ENCODE measurements at places on chromosomes 6 and 20.

GRCh38 chr20:55205665-55206064, 730.3 kb downstream of the DOK5 start:
- DNase-seq = no peak

DNA sequence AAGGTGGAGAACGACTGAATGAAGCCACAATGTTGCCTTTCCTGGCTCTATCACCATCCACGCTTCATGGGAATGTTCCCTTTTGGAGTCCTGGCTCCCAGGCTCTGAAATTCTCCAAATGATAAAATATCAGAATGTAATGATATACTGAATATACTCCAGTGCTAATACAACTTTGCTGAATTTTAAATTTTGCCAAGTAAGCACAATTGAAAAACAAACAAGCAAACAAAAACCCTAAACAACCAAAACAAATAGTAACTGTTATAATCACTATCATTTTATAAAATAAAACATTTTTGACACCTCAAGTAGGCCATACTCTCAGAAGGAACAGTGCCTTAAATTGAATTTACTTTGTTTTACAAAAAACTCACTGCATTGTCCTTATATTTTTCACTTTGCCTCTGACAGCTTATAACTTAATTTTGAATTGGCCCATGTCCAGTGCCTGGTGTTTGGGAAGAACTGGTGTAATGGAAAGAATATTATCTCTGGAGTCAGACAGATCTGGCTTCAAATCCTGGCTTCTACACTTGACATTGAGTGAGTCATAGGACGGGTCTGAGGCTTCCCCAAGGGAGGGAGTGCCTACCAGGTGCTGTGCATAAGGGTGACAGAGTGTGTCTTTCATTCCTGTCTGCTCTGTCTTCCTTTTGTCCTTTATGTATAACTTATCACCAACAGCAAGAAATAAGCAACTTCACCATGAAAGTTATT, 698.3 kb downstream of the EPM2A start:
- no peak for DNase-seq

DNA sequence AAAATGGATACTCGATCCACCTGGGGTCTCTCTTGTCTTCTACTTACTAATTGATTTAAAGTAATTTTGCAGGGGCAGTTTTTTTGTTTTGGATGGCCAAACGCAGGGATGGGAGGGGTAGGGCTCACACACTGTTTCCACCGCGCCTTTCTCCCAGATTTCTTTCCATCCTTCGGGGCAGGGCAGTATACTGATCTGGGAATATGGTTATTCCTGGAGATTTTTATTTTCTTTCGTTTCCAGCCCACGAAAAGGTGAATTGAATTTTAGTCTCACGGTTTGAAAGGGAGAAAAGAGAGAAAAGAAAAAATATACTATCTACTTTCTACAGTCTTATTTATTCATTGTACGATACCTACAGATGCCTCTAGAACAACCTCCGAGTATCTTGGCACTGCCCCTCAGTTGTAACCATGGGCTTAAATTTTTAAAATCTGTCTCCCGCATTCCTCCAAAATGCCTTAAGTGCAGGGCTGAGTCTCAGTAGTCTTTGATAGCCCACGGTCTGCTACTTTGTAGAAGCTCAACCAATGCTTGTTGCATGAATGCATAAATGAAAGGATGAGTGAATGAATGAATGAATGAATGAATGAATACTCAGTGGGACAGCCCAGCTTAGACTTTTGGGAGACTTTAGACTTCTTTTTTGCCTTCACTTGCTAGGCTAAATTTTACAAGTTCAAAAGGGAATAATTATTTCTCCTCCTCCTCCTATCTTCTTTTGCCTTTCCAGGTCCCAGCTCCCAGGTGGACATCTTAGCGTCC, 18.1 kb upstream of the TRIM27 start:
- DNase-seq = no peak

DNA sequence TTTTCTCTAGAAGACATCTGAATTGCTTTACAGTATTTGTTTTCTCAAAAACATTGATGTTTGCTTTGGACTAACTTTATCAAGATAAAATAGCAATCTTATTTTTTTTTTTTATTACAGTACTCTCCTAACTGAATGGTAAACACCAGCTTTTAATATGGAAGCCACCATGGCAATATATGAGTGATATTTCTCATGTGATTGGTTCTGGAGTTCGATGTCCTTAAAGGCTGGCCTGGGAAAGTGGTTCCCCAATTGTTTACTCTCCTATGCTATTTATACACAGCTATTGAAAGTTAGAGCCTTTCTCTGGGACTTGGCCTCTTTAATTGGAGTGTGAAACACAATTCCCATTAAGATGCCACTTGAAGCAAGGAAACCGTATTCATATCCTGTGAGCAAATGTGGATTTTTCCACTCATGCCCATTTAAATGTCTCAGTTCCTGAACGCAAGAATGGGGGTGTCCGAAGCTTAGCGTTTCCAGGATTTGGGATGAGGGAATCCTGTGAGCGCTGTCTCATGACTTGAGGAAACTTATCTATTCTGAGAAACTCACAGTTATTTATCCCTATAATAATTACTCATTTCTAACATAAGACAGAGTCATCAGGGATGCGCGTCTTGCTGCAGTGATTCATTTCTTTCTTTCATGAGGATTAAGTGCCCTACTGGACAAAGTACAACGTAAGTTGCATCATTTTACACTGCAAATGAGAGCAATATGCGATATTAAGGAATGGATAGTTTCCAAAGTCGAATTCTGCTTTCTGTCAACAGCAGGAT, 143.3 kb upstream of the PREP start:
- no peak for DNase-seq

GRCh38 chr20:45779011-45779915, 12.4 kb downstream of the WFDC3 start:
- no peak for DNase-seq

DNA sequence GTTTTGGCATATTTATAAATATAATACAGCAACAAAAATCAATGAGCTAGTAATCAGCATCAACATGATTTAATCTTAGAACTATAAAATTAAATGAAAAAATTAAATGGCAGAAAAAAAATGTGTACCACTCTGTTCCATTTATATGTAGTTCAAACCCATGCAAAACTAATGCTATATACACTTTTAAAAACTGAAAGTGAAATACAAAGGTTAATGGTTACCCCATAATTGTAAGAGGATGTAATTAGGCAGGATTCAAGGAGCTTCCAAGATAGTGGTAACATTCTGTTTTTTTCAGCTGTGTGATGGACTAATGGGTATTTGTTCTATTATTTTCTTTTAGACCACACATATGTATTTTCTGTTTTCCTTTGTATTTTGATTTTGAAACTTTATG, 492.1 kb downstream of the UTRN start:
- no peak for DNase-seq

DNA sequence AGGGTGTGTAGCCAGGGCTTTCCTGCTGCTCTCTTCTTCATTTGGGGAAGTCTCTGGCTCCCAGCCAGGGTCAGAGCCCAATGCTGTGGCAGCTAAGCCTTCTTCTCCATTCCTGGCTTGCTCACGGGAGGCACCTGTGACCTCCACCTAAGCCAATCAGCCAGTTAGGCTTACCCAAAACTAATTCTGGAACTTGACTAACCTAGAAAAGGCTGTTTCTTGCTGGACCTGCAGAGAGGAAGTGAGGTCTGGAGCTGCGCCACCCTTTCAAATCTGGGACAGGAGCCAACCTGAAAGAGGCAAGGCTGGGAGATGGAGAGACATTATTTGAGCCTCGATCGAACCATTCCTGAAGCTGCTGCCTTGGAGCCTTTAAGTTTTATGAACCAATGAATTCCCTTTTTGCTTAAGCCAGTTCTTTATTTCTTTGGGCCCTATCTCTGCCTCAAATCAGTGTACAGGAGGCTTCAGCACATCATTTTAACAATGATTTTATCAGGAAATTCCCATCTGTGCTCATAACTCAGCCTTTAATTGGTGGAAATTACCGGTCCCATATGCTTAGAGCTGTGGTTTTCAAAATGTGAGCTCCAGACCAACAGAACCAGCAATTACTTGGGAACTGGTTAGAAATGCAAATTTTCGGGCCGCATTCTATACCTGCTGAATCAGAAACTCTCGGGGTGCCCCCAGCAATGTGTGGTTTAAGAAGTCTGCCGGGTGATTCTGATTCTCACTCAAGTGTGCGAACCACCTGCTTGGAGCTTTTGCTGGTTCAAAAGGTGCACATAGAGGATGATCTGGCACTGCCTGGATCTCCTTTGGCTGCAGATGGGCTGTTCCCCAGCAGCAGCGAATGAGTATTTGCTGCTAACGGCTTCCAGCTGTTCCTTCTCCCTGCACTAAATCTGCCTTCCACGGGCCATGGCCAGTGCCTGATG, 97.4 kb upstream of the RNF24 start:
- no peak for DNase-seq

DNA sequence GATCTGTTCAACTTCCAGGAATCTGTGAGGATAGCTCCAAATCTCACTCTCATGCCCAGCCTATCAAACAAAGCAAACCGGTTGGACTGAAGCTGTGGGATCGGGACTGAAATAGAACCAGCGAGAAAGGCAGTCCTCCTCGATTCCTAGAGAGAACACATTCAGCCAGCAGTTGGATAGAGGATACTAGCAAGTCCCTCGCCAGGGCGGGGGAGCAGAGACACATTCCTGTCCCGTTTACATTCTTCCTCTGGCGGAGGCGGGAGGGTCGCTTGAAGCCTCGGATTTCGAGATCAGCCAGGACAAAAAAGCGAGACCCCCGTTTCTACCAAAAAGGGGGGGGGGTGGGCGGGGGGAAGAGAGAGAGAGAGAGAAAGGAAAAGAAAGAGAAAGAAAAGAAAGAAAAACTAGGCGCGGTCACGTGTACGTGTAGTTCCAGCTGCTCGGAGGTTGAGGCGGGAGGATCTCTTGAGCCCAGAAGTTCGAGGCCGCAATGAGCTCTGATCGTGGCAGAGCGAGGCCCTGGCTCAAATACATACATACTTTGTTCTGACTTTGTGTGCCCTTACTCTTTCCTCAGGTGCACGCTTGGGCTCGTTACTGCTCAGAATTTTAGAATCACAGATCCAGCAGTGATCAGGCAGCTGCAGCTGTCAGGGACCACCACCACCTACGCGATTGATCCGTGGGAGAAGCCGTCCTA, 19.5 kb downstream of the ZNF311 start:
- DNase-seq = no peak

DNA sequence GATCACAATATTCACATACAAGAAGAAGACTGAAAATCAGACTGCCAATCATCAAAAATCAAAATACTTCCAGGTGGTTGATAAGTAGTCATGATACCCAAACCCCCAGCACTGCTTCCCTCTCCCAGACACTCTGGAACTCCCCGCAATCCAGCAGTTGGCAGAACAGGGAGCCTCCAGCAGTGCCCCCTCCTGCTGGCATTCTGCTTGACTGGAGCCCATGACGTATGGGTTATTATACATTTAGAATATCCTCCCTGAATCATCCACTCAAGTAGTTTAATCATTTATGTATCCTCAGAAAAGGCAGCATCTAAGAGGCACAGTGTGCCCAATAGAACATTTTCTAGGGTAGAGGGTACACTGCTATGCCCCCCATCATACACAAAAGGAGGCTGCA, 9.3 kb upstream of the OGFRL1 start:
- no peak for DNase-seq

DNA sequence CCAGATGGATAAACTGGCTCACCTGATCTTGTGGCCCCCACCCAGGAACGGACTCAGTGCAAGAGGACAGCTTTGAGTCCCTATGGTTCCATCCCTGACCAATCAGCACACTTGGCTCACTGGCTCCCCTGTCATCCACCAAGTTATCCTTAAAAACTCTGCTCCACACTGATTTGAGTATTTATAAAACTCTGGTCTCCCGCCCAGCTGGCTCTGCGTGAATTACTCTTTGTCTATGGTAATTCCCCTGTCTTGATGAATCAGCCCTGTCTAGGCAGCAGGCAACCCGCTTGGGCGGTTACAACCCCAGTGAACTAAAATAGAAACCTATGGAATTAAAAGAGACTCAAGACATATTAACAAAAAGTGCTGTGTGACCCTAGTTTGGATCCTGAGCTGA, 38.1 kb upstream of the CD83 start:
- DNase-seq = no peak
